ENCODE measurements at places on chromosomes 7 and 10.

DNA sequence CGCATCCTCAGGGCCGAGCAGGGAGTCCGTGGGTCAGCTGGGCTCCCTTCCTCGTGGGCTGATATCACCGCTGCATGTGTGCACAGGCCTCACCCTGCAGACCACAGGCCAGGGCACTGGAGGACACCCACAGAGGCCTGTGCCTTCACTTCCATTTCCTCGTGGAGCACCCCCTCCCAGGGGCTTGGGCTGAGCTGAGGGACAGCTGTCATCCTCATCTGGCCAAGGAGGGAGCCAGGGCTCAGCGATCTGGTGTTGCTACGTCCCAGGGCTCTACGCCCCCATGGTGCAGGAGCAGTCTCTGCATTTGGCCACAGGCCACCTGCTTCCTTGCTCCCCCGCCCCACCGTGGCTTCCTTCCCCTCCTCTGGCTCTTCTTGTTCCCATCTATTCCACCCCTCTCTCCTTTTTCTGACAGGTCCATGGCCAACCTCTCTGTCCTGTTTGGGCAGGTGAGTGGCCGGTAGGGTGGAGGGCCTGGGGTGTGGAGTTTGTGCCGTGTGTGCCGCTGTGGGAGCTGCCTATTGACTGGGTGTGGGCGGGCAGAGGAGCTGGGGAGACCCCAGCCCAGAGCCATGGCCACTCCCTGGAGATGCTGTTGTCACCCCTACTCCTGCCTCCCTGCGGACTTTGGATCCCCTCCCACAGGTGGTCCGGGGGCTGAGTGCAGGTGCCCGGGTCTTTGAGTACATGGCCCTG lies 8.3 kb upstream of the ASIC3 start:
- DNase-seq = no peak
- H3K36me3 ChIP-seq = no peaks in the 10 kb centered on the region
- H3K4me3 ChIP-seq = no peak overlapping the region
- peaks cover 13% of the 10 kb centered on the region for H3K27me3 ChIP-seq
- no peak overlapping the region for H3K27ac ChIP-seq
- H3K4me1 ChIP-seq = peaks cover 2% of the 10 kb centered on the region

GRCh38 chr7:4687956-4688355 lies 5.9 kb downstream of the FOXK1 start:
- H3K4me3 ChIP-seq = no peak overlapping the region
- peaks cover 18% of the 10 kb centered on the region for H3K36me3 ChIP-seq
- H3K27ac ChIP-seq = no peak overlapping the region
- H3K4me1 ChIP-seq = peaks cover 33% of the 10 kb centered on the region
- DNase-seq = no peak

DNA sequence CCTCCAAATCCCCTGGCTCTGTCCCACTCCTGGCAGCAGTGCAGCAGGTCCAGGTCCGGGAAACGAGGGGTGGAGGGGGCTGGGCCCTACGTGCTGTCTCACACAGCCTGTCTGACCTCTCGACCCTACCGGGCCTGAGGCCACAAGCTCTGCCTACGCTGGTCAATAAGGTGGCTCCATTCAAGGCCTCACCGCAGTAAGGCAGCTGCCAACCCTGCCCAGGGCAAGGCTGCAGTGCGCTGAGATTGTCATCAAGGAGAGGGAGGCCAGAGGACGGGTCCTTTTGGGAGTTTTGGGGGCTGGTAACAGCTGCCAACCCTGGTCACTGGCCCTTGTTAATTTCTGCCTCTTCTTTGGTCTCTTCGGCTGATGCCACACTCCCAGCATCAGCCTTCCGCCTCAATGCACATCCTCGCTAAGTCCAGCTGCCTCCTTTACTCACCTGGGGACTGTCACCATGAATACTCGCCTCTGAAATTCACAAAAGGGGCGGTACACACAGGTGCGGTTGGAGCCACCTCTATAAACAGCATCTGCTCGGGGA lies 3.5 kb downstream of the EPO start:
- peaks cover 7% of the 10 kb centered on the region for H3K36me3 ChIP-seq
- DNase-seq = no peak
- peaks cover 26% of the 10 kb centered on the region for H3K27me3 ChIP-seq
- H3K4me3 ChIP-seq = peak overlapping the region; percentile 31
- H3K27ac ChIP-seq = no peak overlapping the region
- H3K4me1 ChIP-seq = peaks cover 18% of the 10 kb centered on the region

GRCh38 chr7:29224726-29225125 lies 30.2 kb downstream of the CHN2 start:
- no peaks in the 10 kb centered on the region for H3K36me3 ChIP-seq
- H3K27ac ChIP-seq = no peak overlapping the region
- no peaks in the 10 kb centered on the region for H3K4me1 ChIP-seq
- peaks cover 1% of the 10 kb centered on the region for H3K27me3 ChIP-seq

GRCh38 chr10:126390324-126390723 lies 2.0 kb upstream of the ADAM12 start:
- H3K36me3 ChIP-seq = peaks cover 8% of the 10 kb centered on the region
- peaks cover 9% of the 10 kb centered on the region for H3K27me3 ChIP-seq
- H3K27ac ChIP-seq = no peak overlapping the region
- DNase-seq = no peak

DNA sequence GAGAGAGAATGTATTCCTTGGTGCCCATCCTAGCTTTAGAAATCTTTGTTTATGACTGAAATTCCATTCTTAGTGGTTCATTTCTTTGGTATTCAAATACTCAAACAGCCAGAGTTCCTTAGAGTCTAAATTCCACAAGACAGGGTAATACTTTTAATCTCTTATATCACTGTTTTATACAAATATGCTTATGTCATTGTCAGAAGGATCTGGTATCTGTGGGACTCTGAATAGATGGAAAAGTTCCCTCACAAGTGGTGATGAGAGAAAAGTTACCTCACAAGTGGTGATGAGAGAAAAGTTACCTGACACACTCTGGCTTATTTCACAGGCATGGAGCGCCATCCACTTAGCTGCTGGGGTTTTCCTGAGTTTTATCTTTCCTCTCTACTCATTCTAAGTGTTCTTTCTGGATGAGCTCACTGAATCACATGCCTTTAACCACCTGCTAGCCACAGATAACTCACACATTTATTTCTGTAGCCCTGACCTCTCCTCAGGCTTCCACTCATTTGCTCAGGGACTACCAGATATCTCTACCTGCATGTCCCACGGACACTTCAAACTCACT lies 784.0 kb downstream of the SUGCT start:
- H3K27me3 ChIP-seq = peaks cover 2% of the 10 kb centered on the region
- H3K27ac ChIP-seq = no peak overlapping the region
- H3K4me3 ChIP-seq = no peak overlapping the region
- no peaks in the 10 kb centered on the region for H3K36me3 ChIP-seq
- no peak for DNase-seq
- no peaks in the 10 kb centered on the region for H3K4me1 ChIP-seq

DNA sequence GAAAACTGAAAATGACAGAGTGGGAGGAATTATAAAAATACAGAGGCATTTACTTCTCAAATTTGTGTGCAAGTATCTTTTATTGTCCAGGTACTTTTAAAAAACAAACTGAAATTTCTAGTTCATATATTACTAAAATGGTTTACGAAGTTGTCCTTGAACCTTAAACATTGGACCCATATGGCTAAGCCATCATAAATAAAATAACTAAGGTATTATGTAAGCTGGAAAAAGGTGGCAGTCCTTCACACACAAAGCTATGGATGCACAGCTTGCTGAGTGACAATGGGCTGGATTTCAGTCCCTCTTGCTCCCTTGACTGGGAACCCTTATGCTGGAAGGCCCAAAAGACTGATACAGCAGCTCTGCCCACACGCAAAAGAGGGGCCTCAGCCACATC lies 66.1 kb downstream of the COBL start:
- no peak for DNase-seq
- H3K36me3 ChIP-seq = no peaks in the 10 kb centered on the region
- no peaks in the 10 kb centered on the region for H3K4me1 ChIP-seq
- no peak overlapping the region for H3K27ac ChIP-seq
- no peak overlapping the region for H3K4me3 ChIP-seq

GRCh38 chr10:64648915-64649314 lies 1127.7 kb downstream of the REEP3 start:
- H3K27ac ChIP-seq = no peak overlapping the region
- no peaks in the 10 kb centered on the region for H3K27me3 ChIP-seq
- H3K4me1 ChIP-seq = no peaks in the 10 kb centered on the region
- H3K4me3 ChIP-seq = no peak overlapping the region
- H3K36me3 ChIP-seq = no peaks in the 10 kb centered on the region

- H3K4me1 ChIP-seq = no peaks in the 10 kb centered on the region
- H3K4me3 ChIP-seq = no peak overlapping the region
- DNase-seq = peak; percentile 76
- H3K36me3 ChIP-seq = no peaks in the 10 kb centered on the region
Measured at GRCh38 chr7:21253740-21254687, 173.9 kb upstream of the SP4 start.

DNA sequence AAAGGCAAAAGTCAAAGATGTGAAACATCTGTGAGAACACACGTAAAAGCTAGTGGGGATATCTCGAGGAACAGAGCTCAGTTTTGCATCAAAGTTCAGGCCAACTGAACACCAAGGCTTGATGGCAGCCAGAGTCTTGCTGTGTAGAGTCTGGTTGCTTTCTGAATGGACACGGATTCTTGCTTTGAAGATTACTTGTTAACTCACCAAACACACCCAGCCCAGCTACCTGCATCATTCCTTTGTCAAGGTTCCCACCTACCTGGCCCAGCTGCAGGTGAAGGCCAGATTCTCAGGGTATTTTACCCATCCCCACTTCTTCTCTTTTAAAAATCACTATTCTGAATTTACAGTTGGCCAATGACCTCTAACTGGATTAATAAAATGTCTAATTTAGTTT lies 174.4 kb upstream of the PHYHIPL start:
- no peaks in the 10 kb centered on the region for H3K36me3 ChIP-seq
- no peaks in the 10 kb centered on the region for H3K4me1 ChIP-seq
- H3K27me3 ChIP-seq = no peaks in the 10 kb centered on the region
- DNase-seq = no peak

- no peak overlapping the region for H3K4me3 ChIP-seq
- H3K36me3 ChIP-seq = no peaks in the 10 kb centered on the region
- no peaks in the 10 kb centered on the region for H3K27me3 ChIP-seq
- H3K4me1 ChIP-seq = peaks cover 14% of the 10 kb centered on the region
- H3K27ac ChIP-seq = no peak overlapping the region
Measured at GRCh38 chr7:117008886-117009531, 55.7 kb downstream of the ST7 start.

GRCh38 chr7:44226396-44226753 lies 25.6 kb downstream of the YKT6 start:
- peaks cover 8% of the 10 kb centered on the region for H3K27me3 ChIP-seq
- no peaks in the 10 kb centered on the region for H3K36me3 ChIP-seq
- no peak overlapping the region for H3K27ac ChIP-seq

DNA sequence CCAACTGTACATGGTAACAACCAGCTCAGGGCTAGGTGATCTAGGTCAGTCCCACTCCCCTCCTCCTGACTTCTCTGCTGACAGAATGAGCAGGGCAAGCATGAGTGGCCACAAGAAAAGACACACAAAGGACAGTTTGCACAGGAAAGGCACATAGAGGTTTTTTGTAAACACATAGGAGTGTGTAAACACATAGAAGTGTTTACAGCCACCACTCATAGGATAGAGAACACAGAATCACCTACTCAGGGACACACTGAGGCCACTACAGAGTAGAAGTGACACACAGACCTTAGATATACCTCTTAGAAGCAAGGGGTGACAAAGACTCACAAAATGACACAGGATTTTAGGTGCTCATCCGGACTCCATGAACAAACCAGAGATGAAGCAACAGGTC lies 19.0 kb downstream of the NUDCD3 start:
- peaks cover 1% of the 10 kb centered on the region for H3K27me3 ChIP-seq
- H3K4me3 ChIP-seq = no peak overlapping the region
- peaks cover 4% of the 10 kb centered on the region for H3K4me1 ChIP-seq
- H3K36me3 ChIP-seq = peaks cover 5% of the 10 kb centered on the region
- DNase-seq = no peak

- H3K4me3 ChIP-seq = no peak overlapping the region
- H3K36me3 ChIP-seq = no peaks in the 10 kb centered on the region
- no peak for DNase-seq
- peaks cover 37% of the 10 kb centered on the region for H3K4me1 ChIP-seq
- H3K27me3 ChIP-seq = peaks cover 4% of the 10 kb centered on the region
Measured at GRCh38 chr7:29035044-29035740, 77.1 kb upstream of the TRIL start.

DNA sequence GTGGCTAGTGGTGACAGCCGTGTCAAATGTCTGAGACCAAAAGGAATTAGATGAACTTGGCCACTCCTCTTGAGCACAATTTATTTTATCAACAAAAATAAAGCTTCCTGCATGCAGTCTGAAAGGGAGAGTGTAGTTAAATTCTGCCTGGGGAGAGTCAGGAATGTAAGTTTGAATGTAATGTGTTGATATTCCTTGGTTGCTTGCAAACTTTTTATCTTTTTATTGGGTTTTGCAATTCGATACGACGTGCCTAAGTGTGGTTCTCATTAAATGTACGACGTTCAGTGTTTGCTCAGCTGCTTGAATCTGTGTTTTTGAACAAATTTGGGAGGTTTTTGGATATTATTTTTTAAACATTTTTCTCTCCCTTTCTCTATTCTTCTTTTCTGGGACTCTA lies 839.9 kb downstream of the CCSER2 start:
- H3K36me3 ChIP-seq = peaks cover 3% of the 10 kb centered on the region
- no peak for DNase-seq
- no peaks in the 10 kb centered on the region for H3K27me3 ChIP-seq
- no peak overlapping the region for H3K27ac ChIP-seq
- H3K4me1 ChIP-seq = no peaks in the 10 kb centered on the region
- H3K4me3 ChIP-seq = no peak overlapping the region

GRCh38 chr7:91945476-91945875 lies 4.8 kb downstream of the AKAP9 start:
- DNase-seq = no peak
- H3K27me3 ChIP-seq = peaks cover 5% of the 10 kb centered on the region
- peaks cover 10% of the 10 kb centered on the region for H3K4me1 ChIP-seq
- peaks cover 6% of the 10 kb centered on the region for H3K36me3 ChIP-seq
- H3K4me3 ChIP-seq = no peak overlapping the region

GRCh38 chr7:70696201-70696754 lies 435.7 kb upstream of the GALNT17 start:
- H3K27ac ChIP-seq = peak overlapping the region; percentile 12
- peaks cover 35% of the 10 kb centered on the region for H3K4me1 ChIP-seq
- H3K27me3 ChIP-seq = peaks cover 13% of the 10 kb centered on the region
- peaks cover 4% of the 10 kb centered on the region for H3K36me3 ChIP-seq
- peak overlapping the region; percentile 99 for H3K4me3 ChIP-seq
- DNase-seq = no peak

DNA sequence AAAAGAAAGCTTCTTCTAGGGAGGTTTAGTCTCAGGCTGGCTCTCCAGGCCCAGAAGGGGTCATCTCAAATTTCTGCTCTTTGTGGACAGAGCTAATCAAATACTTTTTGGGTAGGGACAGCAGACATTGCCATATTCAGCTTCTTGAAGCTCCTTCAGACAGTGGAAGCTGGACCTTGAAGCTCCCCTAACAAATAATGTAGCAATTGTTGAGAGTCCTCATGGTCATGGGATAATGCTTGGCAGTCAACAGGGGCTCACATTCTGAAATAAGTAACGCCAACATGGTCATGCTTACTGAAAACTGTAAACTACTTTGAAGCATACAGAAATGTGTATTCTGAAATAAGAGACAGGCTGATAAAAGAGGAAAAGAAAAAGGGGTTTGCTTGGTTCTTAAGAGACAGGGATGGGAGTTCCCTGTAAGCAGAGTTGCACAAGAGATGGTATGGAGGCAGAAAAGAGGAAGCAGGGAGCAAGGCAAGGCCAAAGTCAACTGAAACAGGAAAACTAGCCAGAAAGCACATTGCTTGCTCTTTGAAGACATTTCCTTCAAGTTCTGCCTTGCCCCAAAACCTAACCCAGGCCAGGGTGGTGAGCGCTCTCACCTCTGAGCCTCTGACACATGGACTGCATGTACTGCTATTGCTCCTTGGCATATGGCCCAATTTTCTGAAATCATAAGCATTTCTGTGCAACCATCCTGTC lies 53.1 kb upstream of the KMT2E start:
- no peak for DNase-seq
- H3K4me1 ChIP-seq = peaks cover 15% of the 10 kb centered on the region
- peaks cover 4% of the 10 kb centered on the region for H3K36me3 ChIP-seq
- peaks cover 9% of the 10 kb centered on the region for H3K27me3 ChIP-seq
- H3K27ac ChIP-seq = no peak overlapping the region

Measured in endothelial cell (in vitro differentiated cells).